Left lobe of liver (tissue), 2 donors: ENCODE measurements at places on chromosomes 5 and 9. TPM values are rescaled to one million over a fixed set of nuclear protein-coding genes. Genes with fewer than 3 reads are reported as not detected.

The TUSC1 gene
- 4.2 TPM for total RNA-seq

The SLC6A7 gene
- total RNA-seq = not detected

The CTNND2 gene
- 1.1 TPM for total RNA-seq

The SPTLC1 gene
- total RNA-seq = 11.6 TPM
